ENCODE measurements at places on chromosomes 11 and 22.

DNA sequence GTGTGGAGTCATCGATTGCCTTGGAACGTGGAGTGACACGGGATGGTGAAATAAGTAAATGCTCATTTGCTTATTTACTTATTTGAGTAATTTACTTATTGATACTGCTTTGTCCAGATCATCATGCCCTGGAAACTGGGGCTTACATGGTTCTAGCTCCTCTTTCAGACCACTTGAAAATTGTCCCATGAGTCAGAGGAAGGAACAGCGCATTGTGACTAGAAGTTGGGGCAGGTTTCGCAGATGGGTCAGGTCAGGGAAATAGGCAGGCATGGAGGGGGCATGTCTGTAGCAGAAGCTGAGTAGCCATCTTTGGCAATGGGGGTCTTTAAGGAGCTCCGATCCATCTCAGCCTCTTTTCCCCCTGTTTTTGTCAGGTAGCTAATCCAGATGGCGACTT lies 104.2 kb upstream of the SORL1-AS1 start:
- no peak for DNase-seq

- no peak for DNase-seq
Observed at GRCh38 chr22:39662686-39663052, 92.1 kb downstream of the CACNA1I start.

DNA sequence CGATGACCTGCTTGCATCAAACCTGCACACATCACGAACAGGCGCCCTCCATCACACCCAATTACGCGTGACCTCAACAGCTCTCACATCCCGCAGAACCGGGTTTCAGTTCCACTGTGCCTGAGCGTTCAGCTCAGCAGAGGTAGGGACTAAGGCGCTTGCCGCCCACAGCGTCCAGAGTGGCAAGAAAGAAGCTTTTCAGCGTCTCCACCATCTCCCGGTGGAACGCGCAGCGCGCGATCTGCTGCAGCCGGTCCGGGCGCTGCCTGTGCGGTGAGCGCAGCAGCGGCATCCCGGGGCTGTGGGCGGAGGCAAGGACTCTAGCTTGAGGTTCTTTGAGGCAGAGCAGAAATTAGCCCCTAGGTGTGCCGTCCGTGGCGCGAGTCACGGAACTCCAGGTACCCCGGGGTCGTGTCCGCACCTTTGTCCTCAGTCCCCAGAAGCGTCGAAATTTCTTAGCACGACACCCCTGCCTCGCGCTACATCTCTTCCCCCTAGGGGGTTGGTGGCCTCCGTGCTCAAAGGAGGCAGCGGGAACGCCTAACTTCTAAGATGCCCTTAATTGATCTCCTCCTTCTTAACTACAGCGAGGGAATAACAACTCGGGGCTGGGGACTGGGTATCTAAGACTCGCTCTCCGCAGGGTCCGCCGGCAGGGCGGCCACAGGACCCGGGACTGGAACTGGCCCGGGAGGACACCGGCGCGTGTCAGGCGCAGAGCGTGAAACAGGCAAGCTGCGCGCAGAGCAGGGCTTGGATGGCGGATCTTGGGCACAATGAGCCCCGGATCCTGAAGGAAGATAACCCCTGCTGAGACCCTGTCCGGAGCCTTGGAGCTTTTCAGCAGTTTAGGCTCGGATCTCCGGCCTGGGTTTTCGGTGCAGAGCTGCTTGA lies 1.7 kb upstream of the CALCA start:
- DNase-seq, result no peak

DNA sequence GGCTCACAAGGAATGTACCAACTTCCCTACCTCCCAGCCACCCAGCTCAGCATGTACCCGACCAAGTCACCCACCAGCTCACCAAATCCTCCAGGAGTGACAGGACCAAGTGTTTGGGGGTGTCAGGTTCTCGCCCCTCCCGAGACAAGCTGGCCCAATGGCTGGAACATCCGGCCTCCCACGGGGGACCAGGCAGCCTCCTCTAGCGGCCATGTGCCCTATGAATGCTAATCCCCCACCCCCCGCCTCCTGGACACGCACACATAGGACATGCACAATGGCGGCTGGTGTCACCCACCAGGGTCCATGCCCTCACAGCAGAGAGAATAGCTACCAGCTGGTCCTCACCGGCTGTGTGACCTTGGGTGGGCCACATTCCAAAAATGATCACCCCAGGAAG lies 151.0 kb downstream of the MN1 start:
- DNase-seq, result no peak

DNA sequence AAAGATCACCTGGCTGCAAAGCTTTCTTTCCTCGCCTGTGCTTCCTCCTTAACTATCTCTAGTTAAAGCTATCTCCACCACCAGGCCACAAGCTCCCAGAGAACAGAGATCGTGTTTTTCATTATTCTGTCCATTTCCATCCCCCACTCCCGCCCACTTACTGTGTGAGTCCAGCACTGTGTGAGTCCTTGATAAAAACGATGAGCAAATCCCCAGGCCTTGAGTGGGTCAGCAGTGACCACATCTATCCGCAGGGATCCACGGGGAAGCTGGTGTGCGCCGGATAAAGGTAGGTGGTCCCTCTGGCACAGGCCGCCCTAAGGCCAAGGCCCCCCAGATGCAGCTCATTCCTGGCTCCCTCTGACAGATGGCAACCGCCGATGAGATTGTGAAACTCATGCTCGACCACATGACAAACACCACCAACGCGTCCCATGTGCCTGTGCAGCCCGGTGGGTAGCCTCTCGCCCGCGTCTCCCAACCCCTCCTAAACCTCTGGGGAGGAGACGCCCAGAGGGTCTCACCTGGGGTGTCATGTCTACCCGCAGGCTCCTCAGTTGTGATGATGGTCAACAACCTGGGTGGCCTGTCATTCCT lies 9.3 kb downstream of the TKFC start:
- no peak for DNase-seq

- peak; percentile 37 for DNase-seq
Observed at GRCh38 chr11:40293655-40294348, 1165.7 kb downstream of the LRRC4C start.

DNA sequence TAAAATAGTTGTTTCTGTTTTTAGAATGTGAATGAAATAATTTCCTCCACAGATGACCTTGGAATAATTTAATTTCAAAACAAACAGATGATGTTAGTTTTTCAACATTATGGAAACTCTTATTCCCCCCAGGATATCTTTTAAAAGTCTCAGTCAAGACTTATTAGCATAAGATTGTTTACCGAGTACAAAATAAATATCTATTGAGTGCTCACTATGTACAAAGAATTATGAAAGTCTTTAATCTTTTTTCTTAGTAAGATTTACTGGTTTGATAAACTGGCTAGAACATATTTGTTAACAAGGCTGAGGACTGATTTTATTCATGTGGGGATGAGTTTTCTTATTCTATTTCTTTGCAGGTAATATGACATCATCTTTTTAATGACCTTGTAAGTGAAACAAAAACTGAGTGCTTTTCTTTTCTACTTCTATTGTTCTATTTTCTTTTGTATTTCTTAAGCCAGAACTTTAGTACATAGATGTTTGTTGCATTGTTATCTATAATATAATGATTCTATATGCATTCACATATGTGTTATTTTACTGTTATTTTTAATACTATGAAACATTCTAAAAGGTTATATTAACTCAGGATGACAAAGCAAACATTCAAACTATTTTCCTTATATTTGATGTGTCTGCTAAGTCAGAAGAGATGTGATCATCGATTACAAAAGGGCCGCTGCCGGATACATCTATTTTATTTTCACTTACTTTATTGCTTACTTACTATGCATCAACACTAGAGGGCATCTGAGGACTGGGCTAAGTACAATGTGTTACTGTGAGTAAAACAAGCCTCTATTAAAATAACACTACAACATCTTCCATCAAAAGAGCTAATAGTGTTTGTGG lies 111.0 kb upstream of the ARHGAP42 start:
- DNase-seq, result peak; percentile 10

GRCh38 chr11:116644201-116644940 lies 128.4 kb downstream of the BUD13 start:
- DNase-seq, result no peak

- DNase-seq, result no peak
Observed at GRCh38 chr11:256952-257737, 20.4 kb downstream of the PSMD13 start.

- DNase-seq, result no peak
Observed at GRCh38 chr11:92123540-92123939, 101.1 kb upstream of the FAT3 start.

DNA sequence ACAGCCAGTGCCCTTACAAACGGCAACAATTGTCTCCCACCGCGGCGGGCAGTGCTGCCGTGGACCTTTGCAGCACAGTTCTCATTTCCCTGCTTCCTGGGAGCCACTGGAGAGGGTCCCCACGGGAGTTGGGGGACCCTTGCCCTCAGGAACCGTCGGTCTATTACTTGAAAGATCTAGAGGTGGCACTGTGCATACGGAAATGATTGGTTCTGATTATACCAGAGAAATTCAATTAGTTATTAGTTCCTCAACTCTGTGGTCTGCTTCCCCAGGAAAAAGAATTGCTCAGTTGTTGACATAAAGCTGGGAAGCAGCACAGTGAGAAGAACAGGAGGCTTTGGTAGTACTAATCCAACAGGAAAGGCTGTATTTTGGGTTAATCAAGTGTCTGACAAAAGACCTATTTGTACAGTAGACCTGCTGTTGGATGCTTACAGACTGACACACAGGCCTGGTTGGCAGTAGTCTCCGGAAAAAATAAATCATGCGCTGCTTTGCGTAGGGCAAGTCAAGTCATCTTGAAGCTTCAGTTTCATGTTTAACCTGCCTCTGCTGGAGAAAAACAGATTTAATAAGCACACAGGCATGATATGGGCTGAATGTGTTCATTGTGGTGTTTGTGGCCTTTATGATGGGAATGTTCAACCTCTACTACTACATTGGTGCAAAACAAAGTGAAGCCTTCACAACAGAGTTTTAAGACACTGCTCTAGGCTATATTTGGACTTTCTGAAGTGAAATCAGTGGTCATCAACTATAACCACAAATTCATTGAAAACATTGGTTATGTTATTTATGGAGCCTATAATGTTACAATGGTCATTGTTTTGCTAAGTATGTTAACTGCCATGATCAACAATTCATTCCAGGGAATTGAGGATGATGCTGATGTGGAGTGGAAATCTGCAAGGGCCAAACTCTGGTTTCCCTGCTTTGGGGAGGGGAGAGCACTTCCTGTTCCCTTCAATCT lies 54.6 kb upstream of the SC5D start:
- DNase-seq, result no peak

GRCh38 chr11:124535552-124536232 lies 7.8 kb downstream of the OR8B12 start:
- no peak for DNase-seq

GRCh38 chr22:17536269-17536668 lies 27.0 kb upstream of the SLC25A18 start:
- DNase-seq, result no peak

DNA sequence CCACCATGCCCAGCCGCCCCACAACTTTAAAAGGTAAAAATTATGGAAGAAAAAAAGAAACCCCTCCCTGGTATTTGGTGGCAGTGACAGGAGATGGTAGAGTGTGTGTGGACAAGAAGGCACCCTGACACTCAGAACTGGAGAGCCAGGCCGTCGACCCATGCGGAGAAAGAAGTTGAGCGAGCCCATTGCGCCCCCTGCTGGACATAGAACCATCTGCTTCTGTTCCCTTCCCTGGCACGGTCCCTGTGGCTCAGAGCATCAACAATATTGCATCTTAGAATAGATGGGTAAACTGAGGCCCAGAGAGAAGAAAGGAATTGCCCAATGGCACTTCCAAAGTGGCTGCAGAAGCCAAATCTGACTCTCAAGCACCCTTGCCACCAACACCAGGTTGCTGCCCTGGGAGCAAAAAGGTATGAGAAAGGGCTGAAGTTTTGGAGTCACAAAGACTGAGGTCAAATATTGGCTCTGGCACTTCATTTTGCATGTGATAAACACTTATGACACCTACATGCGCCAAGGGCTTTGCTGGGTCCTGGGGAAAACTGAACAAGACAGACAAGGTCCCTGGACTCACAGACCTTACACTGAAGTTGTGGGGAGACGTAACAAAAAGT lies 8.6 kb downstream of the MRPL11 start:
- no peak for DNase-seq

- peak; percentile 59 for DNase-seq
Observed at GRCh38 chr11:72222907-72223614, 1.5 kb upstream of the INPPL1 start.

- DNase-seq, result no peak
Observed at GRCh38 chr11:109016724-109017123, 351.9 kb downstream of the DDX10 start.

DNA sequence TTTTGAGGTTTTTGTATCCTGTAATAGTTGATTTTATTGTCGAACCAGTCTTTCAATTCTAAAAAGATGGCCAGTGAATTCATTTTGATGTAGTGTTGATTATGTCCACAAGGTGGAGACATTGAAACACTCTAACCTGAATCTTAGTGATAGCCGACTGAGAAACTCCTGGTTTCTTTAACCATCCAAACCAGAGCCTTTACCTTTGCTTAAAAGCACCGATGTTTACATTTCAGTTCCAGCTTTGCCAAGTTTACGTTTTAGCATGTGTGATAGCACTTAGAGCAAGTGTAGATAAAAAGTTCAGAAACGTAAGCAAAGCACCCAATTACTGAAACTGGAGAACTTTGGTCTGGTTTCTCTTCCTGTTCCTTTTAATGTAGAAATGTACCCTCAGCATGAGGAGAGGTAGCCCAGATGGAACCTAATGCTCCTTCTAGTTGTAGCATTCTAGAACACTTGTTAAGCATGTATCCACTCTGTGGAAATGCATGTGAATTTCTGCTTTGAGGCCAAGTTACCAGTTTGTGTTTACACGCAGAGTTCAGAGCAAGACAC lies 208.6 kb downstream of the DBX1 start:
- no peak for DNase-seq

DNA sequence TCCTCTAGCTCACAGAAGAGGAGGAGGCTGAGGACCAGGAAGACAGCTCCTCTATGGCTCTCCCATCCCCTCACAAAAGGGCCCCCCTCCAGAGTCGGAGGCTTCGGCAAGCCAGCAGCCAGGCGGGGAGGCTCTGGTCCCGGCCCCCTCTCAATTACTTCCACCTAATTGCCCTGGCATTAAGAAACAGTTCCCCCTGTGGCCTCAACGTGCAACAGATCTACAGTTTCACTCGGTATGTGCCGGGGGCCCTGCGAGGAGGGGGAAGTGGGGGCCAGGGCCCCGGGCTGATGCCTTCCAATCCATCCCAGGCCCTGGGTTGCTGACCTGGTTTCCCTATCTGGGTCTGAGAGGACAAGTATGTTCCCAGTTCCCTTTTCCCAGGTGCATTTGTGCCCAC lies 7.9 kb downstream of the FOXR1 start:
- DNase-seq, result no peak

Measured in NCI-H524 treated with DMSO at 0.1 percent for 48 hours (cell line).